ENCODE measurements at places on chromosomes 3 and 15.

- peak; percentile 74 for DNase-seq
Measured at GRCh38 chr3:127074900-127075360, 92.0 kb downstream of the PLXNA1 start.

GRCh38 chr3:101243285-101244211 is 76.8 kb downstream of the IMPG2 start:
- DNase-seq = peak; percentile 3

DNA sequence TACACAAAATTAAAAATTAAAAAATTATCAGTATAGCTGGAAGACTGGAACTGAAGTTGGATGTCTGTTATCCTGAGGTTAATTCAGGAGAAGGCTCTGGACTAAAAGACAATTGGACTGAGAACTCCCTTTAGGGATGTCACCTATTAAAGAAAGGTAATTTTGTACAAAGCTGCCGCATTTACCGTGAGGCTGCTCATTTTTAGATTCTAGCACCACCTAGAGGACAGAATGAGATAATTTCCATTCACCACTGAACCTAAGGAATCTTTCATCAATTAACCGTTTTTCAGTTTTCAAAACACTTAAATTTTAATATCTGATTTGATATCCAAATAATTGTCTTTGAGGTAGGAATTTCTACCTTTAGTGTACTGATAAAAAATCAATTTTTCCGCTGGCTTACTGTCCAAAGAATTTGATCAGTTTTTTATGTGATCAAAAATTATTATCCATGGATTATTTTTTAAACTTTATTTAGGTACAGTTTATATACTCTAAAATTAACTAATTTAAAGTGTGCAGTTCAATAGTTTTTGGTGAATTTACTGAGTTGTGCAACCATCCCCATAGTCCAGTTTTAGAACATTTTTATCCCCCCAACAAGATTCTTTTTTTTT is 106.7 kb upstream of the TNIK start:
- no peak for DNase-seq

DNA sequence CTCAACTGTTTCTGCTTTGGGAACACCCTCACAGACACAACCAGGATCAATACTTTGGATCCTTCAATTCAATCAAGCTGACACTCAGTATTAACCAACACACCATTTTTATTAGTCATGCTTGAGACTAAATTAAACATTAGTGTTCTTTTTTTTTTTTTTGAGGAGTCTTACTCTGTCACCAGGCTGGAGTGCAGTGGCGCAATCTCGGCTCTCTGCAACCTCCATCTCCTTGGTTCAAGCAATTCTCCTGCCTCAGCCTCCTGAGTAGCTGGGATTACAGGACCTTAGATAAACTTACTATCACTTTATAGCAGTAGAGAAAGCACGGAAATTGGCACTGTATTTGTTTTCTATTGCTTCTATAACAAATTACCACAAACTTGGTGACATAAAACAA is 2.0 kb upstream of the RAB11A start:
- DNase-seq = no peak

DNA sequence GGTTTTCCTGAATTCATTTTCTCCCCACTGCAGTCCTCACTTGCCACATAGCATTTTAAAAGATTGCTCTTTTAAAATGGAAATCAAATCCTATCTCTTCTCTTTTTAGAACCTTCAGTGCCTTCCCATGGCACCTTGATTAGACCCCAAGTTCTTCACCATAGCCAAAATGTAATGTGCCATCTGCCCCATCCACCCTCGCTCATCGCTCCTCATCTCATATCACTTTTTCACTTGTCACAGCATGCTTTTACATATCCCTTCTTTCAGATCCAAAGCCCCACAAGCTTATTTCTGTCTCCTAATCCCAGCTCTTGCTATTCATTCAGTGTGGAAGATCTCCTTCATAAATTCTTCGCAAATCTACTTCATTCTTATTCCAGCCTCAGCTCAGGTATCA is 161.7 kb downstream of the CD47 start:
- no peak for DNase-seq

DNA sequence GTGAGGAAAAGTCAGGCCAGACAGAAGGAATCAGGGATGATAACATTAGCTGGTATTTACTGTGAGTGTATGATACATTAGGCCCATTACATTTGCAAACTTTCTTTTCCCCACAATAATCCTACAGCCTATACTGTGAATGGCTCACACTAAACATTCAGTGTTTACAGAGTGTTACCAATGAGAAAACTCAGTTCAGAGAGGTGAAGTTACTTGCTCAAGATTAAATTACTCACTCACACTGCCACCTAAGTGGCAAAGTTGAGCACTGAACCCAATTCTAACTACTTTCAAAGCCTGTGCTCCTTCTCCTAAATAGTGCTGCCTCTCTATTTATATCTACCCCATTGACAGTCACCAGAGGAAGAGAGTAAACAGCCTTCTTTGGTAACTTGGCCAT is 8.5 kb downstream of the XPC start:
- DNase-seq = no peak

- no peak for DNase-seq
Measured at GRCh38 chr3:157442729-157443128, 6.1 kb downstream of the PTX3 start.

- no peak for DNase-seq
Measured at GRCh38 chr3:19060404-19060803, 87.9 kb upstream of the KCNH8 start.

- peak; percentile 60 for DNase-seq
Measured at GRCh38 chr3:58414538-58415197, 19.0 kb downstream of the PDHB start.

DNA sequence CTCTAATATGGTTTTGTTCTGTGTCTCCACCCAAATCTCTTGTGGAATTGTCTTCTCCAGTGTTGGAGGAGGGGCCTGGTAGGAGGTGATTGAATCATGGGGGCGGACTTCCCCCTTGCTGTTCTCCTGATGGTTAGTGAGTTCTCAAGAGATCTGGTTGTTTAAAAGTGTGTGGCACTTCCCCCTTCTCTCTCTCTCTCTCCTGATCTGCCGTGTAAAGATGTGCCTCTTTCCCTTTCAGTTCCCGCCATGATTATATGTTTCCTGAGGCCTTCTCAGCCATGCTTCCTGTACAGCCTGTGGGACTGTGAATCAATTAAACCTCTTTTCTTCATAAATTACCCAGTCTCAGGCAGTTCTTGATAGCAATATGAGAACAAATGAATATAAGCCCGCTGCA is 33.1 kb downstream of the RETNLB start:
- no peak for DNase-seq

- DNase-seq = no peak
Measured at GRCh38 chr15:90049030-90049429, 47.9 kb downstream of the ZNF710 start.

- no peak for DNase-seq
Measured at GRCh38 chr3:188798556-188799145, 373.1 kb upstream of the TPRG1 start.

GRCh38 chr3:123152687-123153086 is 49.1 kb upstream of the SEC22A start:
- no peak for DNase-seq

GRCh38 chr3:174089592-174089991 is 692.0 kb downstream of the NLGN1 start:
- no peak for DNase-seq

DNA sequence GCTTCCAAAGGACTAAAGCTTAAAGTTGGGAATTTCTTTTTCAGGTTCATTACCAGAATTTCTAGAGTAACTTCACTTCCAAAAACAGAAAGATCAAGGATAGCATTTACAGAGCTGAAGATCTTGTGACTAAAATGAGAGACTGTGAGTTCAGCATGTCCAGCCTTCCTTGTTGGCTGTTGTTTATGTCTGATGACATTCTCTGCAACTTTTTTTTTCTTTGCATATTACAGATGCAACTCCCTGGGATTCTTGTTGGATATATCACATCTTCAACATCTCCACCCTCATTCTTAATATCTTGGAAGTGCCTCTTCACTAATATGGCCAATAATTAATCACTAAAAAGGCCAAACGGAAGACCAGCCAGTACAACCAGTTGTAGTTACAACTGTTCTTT is 86.2 kb upstream of the FRMD4B start:
- DNase-seq = no peak

DNA sequence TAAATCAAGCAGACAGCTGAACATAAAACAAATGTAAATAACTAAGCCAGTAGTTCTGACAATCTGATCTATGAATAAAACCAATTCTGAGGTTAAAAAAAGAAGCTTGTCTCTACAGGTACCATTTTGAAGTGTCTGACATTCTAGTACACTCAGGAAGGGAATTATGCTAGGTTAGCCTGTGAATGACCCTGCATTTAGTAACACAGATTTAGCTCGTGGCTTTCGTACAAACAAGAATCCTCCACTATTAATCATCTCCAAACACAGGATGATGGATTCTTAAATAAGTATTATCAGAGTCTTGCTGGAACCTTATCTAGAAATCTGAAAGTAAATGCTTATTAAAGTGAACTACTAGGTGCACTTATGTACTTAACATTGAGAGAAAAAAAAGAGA is 1120.1 kb downstream of the ROBO1 start:
- no peak for DNase-seq

GRCh38 chr3:186705882-186706780 is 11.0 kb upstream of the KNG1 start:
- no peak for DNase-seq

DNA sequence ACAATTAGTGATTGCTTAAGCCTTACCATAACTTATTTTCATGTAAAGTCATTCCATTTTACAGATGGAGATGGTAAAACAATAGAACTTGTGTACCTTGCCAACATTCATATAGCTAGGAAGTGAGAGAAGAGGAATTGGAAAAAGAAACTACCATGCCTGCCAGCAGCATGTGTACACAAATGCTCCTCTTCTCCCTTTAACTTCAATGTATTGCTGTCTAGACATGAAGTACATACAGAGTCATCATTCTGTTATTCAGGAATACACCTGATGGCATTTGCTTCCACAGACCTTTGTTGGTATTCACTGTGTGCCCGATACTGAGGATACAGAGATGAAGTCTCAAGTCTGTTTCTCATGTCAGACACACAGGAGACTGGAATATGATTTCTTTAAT is 7.1 kb upstream of the TMEM207 start:
- DNase-seq = no peak

DNA sequence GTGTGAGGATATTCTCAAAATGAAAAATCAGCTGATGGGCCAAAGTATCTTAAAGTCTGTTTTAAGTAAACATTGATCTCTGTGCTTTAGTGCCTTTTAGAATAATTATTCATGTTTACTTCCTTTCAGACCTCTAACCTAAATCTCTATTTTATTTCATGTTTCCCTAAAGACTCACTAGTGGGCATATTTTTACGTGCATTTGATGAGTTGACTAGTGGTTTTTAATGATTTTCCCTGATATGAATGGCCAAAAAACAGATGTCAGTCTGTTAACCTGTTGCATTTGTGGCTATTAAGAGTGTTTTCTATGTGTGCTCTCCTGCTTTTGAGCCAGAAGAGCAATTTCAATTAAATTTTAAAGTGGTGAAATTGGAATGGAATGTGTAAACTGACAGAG is 6.9 kb downstream of the FAIM start:
- DNase-seq = no peak

GRCh38 chr15:58513726-58514336 is 82.0 kb downstream of the LIPC start:
- DNase-seq = no peak

- no peak for DNase-seq
Measured at GRCh38 chr3:160447544-160447943, 2.0 kb downstream of the TRIM59 start.

GRCh38 chr15:46126581-46126980 is 491.8 kb downstream of the SQOR start:
- peak; percentile 83 for DNase-seq

- no peak for DNase-seq
Measured at GRCh38 chr15:92009162-92009561, 155.7 kb downstream of the SLCO3A1 start.

- no peak for DNase-seq
Measured at GRCh38 chr3:54983266-54984099, 55.6 kb upstream of the LRTM1 start.

- no peak for DNase-seq
Measured at GRCh38 chr15:57522148-57522547, 69.6 kb upstream of the MYZAP start.

DNA sequence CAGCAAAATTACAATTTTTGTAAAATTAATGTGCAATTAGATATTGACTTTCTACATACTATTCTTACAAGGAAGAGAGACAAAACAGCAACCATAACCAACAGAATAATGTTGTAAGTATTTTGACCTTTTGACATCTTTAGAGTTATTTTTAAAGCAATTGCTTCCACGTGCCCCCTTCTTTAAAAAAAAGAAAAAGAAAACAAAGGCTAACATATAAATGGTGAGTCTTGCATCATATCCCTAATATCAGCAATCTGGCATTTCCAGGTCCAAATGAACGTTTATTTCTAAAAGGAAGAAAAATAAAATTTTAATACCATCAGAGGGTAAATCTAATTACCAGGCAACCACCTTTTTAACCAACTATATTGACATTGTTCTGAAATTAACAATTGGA is 19.3 kb upstream of the STRIT1 start:
- no peak for DNase-seq

GRCh38 chr15:45126535-45127158 is 3.0 kb downstream of the DUOXA1 start:
- DNase-seq = no peak

- no peak for DNase-seq
Measured at GRCh38 chr15:40430271-40430805, 10.4 kb upstream of the BAHD1 start.

GRCh38 chr3:188950832-188951489 is 220.8 kb upstream of the TPRG1 start:
- DNase-seq = peak; percentile 38

DNA sequence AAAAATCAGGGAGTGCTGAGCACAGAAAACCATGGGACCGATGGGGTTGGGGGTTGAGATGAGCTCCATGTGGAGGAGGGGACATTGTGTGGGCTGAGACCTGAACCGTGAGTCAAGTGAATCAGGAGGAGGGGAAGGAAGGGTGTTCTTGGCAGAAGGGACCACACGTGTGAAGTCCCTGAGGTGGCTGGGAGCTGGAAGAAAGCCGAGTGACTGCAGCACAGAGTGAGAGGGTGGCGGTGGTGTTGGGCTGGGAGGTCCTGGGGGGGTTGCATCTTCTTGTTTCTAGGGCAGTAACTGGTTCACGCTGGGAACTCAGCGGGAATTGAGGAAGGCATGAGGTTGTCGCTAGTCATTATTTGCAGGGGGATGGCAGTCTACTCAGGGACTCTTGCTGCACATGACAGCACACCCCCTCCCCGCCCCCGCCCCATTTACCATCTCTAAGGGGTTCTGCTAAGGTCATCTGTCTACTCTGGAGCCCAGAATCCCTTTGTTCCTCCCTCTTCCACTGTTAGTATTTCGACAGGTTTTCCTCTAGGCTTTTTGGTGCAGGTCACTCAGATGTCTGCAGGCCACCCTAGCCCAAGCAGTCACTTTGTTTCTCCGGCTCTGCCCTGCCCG is 254.3 kb downstream of the TLE3 start:
- DNase-seq = no peak

DNA sequence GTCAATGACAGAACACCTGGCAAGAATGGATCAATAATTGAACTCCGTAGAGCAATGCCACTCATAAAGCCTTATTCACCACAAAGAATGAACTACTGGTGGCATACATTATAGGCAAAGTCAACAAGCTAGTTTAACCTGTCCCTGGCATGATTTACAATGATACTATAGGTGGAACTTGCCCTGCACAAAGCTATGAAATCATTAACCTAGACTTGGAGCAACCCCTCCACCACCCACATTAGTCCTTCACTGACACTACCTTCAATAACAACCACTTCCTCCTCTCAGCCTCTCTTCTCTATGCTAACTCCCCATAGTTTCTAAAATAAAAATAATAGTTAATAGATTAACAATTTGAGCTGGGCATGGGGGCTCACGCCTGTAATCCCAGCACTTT is 54.4 kb downstream of the ACAP2 start:
- DNase-seq = no peak

All from foreskin melanocyte (primary cell).